ENCODE measurements at places on chromosomes 1 and 21.

DNA sequence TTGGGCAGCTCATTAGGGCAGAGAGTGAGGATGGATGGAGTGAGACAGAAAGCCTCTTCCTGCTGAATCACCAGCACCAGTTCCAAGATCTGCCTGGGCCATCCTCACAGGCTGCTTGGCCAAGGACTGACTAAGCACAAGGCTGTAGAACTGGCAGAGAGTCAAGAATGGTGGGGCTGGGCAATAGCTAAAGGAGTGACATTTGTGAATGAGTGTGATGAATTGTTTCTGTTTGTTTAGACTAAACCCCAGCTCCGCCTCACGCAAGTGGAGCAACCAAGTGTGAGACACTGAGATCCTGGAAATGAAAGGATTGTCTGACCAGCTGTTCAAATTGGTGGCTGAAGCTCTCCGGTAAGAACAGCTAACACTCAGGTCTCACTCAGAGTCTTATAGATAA, 38.6 kb downstream of the BRINP2 start:
- DNase-seq, result peak; percentile 78

- DNase-seq, result no peak
These were observed 43.1 kb upstream of the CXADR start for GRCh38 chr21:17469727-17470126.

DNA sequence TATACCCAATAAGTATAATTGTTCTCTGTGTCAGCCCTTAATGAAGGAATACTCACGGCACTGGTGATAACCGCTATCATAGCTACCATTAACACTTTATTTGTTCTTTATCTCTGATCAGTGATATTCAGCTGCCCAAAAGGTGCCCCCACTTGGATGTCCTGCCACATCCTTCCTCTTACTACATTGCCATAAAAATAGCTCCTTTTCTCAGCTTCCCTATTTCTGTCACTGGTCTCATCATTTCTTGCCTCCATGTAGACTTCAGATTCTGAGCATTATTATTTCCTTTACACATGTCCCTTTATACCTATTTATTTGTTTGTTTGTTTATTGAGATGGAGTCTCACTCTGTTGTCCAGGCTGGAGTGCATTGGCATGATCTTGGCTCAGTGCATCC, 2.7 kb upstream of the RAB29 start:
- no peak for DNase-seq

GRCh38 chr1:166330096-166330495, 163.3 kb upstream of the FAM78B start:
- DNase-seq, result no peak

- no peak for DNase-seq
These were observed 14.6 kb downstream of the CDC42BPA start for GRCh38 chr1:227303662-227304061.

DNA sequence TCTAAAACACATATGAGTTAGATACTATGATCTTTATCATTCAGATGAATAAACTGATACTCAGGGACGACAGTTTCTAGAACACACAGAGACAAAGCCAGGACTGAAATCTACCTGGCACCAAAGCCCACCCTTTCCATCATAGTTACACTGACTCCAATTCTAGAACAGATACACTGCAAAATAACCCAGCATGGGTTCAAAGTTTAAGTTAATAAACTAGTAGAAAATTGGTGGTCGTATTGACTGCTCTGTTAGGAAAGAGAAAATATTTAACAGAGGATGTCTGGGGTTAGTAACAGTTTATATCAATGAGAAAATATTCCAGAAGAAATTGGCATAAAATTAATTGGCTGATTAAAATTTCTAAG, 60.8 kb upstream of the BCL9 start:
- no peak for DNase-seq

DNA sequence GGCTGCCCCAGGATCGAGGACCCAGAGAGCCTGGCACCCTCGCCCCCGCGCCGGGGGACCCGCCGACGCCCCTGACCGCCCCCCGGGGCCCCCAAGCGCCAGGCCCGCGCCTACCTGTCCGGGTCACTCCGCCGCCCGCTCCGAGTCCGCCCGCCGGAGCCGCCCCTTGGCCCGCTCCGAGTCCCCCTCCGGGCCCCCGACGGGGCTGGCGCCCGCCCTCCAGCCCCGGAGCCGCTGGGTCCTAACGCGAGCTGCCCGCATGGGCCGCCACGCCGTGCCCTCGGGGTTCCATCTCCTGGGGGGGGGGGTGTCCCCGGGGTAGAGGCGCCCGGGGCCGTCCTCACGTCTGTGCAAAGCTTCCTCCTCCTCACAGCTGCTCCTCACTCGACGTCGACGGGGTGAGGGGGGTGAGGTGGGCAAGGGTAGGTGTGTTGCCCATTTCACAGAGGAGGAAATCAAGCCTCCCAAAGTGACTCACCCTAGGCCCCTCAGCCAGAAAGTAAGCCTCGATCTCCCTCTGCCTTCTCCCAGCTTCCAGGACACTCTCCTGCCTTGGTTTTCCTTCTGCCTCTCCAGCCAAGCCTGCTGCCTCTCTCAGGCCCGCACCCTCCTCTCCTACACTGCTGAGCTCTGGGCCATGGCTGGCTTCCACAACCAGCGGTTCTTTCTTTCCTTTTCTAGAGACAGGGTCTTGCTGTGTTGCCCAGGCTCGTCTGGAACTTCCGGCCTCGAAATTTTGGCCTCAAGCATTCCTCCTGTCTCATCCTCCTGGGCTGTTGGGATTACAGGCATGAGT, at the start of gene MFAP2:
MFAP2 (minus strand) TSS at position 148 of the 796 bp plus-strand sequence. CDS start 2,347 bp downstream, outside the sequence.
- no peak for DNase-seq

DNA sequence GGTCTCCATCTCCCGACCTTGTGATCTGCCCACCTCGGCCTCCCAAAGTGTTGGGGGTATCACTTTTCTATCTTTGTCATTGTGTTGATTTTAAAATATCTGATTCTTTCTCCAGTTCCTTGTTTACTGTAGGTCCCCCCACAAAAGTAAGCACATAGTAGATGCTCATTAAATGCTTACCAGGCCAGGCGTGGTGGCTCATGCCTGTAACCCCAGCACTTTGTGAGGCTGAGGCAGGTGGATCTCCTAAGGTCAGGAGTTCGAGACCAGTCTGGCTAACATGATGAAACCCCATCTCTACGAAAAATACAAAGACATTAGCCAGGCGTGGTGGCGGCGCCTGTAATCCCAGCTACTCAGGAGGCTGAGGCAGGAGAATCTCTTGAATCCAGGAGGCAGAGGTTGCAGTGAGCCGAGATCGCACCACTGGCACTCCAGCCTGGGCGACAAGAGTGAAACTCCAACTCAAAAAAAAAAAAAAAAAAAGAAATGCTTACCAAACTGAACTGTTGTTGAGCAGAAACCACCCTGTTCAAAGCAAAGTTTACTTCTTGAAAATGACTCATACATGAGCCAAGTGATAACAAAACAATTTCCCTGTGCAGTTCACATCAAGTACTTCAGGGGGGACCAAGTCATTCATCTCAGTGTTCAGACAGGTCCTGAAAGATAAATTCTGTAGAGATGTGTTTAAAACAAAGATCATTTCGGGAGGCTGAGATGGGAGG, 24.3 kb upstream of the NID1 start:
- DNase-seq, result peak; percentile 20

GRCh38 chr21:31265366-31266013, 78.6 kb downstream of the TIAM1 start:
- DNase-seq, result no peak

GRCh38 chr1:239676522-239677273, 290.3 kb downstream of the CHRM3 start:
- DNase-seq, result no peak

GRCh38 chr1:167438171-167439138, 79.9 kb downstream of the CD247 start:
- DNase-seq, result no peak

GRCh38 chr1:85132078-85132720, 68.6 kb downstream of the SYDE2 start:
- DNase-seq, result no peak

DNA sequence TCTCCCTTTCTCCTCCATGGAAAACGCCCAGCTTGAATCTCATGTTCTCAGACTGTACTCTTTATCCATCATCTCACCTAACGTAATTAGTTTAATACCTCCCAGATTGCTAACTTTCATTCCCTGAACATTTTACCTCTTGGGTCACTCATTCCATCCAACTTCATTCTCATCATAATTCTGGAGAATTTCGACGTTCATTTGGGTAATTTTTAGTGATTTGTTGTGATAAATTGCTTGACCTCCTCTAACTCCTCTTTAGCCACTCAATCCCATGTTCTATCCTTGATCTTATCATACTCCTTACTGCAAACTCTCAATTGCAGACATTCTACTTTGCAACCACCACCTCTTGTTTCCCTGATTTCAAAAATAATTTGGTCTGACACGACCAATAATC, 28.4 kb downstream of the RPE65 start:
- no peak for DNase-seq

DNA sequence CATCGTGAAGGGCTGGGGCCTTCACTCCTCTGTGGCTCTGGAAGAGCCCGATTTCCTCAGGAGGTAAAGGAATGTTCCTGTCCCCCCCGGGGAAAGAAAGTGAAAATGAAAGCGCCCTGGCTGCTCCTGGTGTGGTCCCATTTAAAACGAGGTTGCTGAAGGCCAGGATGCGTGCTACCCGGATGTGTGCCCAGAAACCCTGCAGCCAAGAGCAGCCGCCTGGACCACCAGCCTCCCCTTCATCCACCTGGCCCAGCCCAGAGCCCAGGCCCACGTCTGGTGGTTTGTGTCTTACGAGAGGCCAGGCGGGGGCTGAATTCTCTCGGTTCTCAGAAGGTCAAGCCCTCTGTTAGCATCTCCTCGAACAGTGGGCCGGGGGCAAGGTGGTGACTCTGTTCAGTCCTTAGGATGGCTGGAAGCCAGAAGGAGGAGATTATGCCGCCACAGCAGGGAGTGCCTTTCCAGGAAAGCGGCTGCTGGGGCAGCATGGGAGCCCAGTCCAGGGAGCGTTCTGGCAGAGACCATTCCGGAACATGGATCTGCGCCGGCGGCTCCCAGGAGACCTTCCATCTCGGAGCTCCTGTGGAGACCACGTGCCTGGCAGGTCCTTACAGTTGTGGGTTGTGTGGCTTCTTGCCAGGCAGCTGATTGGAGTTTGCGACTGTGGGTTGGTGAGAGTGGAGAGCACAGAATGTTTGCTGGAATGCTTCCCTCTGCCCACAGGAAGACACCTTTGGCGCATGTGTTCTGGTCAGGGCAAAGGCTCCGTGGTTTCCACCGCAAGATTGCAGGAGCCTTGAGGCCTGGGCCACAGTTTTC, 1.4 kb downstream of the GUK1 start:
- DNase-seq, result peak; percentile 42

- no peak for DNase-seq
These were observed 27.7 kb downstream of the TEX35 start for GRCh38 chr1:178540646-178541045.

GRCh38 chr21:35922618-35923017, 137.7 kb downstream of the SETD4 start:
- DNase-seq, result peak; percentile 58

- no peak for DNase-seq
These were observed 45.0 kb downstream of the NEK2 start for GRCh38 chr1:211630236-211631081.

DNA sequence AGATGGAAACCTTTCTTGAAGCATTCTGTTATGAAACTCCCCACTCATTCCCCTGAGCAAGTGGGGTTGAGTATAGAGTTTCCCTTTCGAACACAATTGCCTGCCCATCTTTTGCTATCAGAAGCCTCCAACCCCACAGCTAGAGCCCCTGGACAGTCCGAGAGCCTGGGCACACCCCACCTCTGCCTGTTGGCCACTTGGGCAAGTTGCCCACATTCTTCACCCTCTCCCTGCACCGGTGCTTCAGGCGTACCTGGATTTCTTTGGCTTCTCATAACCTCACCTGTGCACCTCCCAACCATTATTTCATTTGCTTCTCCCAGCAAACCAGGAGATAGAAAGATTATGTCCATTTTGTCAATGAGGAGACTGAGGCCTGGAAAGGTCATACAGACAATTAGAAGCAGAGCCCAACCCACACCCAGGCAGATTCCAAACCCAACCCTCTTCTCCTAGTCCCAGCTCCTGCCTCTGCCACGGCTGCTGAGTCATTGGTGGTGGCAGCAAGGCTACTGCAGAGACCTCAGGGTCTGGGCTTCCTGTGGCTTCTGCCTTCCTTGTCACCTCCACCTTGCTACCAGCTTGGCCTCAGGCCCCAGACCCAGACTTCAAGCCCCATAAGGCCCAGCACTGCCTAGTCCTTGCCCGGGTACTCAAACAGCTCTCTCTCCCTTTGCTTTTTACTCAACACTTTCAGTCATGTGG, 118.7 kb upstream of the ZBTB40 start:
- no peak for DNase-seq

GRCh38 chr1:74673351-74674111, at the start of gene ERICH3:
Gene ERICH3, minus strand, starts transcription at chr1:74673792. Its CDS starts 273 bp downstream, at chr1:74673519.
- no peak for DNase-seq

DNA sequence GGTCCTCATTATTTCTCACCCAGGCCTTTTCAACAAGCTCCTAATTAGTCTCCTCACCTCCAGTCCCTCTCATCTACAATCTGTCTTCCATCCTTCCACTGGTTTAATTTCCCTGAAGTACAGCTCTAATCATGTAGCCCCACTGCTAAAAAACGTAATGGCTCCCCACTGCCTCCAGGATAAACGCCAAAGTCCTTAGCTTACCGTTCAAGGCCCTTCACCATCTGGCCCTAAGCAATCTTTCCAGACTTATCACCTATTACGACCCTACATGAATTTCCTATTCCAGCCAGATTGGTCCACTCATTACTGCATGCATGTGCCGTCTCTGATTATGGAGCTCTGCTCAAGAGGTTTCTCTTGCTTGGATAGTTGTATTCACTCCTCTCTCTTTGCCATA, 83.1 kb upstream of the DAB1 start:
- DNase-seq, result no peak

DNA sequence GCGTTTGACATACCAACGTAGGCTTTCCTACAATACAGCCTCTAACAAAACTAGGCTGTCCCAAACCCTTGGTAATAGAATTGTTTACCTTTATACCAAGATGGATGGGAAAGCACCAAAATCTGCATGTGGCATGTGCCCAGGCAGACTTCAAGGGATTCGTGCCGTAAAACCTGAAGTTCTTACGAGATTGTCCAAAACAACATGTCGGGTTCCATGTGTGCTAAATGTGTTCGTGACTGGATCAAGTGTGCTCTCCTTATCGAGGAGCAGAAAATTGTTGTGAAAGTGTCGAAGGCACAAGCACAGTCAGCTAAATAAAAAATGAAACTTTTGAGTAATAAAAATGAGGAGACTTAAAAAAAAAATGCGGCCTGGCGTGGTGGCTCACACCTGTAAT, 5.1 kb downstream of the RPS27 start:
- no peak for DNase-seq

DNA sequence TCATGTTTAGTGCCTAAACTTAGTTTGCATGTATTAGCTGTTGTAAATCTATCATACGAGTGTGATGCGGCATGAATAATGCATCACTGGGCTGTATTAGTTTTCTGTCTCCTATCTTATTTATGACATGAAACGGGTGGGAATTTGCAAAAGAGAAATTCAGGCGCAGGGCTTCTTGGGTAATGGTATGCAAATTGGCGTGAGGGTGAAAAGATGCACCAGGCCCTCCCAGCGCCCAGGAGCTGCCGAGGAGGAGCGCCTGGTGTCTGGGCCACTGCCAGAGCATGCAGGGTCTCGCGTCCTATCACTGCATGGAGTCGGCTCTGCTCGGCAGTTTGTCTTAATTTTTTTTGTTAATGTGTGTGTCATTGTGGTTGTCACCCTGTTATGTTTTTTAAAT, 82.9 kb upstream of the ACTL8 start:
- DNase-seq, result no peak

GRCh38 chr1:50667710-50668356, 244.6 kb upstream of the DMRTA2 start:
- peak; percentile 79 for DNase-seq

GRCh38 chr1:105000793-105001192, 1251.1 kb downstream of the AMY1C start:
- DNase-seq, result no peak

GRCh38 chr1:41822866-41823265, 95.9 kb downstream of the HIVEP3 start:
- no peak for DNase-seq

Data from endothelial cell of umbilical vein (primary cell).